Esophagus squamous epithelium (tissue), 5 donors: ENCODE measurements at places on chromosomes 7 and 10.

DNA sequence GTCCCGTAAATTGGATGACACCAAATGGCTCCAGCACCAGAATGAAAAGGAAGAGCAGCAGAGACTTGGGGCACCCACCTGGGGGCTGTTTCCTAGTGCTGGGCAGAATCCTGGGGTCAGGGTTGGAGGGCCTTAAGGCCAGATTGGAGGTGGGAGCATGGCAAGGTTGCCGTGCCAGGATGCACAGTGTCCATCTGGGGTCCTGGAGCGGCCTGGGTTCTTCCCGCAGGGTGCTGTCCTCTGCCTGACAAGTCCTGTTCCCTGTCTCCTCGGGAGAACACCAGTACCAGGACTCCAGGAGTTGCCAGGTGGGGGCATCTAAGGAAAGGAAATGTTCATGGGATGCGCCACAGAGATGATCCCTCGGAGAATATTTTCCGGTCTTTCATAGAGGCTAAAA is 42.8 kb downstream of the MGMT start:
- DNase-seq, result no peak

DNA sequence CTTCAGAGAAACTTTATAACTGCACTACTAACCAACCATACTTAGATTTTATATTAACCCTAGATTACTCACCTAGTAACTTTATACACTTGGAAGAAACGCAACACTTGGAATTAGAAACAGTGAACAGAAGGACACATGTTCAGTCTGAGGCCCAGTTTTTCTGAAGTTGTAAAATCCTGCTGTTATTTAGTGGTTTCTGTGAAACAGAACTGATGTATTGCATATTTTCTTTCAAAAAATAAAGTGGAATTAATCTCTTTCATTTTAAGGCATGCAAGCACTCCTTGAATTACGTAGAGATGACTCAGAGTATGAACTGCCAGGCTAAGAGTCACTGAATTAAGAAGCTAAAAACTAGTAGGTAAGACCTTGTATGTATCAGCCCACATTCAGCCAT is 215.8 kb downstream of the SKAP2 start:
- no peak for DNase-seq

DNA sequence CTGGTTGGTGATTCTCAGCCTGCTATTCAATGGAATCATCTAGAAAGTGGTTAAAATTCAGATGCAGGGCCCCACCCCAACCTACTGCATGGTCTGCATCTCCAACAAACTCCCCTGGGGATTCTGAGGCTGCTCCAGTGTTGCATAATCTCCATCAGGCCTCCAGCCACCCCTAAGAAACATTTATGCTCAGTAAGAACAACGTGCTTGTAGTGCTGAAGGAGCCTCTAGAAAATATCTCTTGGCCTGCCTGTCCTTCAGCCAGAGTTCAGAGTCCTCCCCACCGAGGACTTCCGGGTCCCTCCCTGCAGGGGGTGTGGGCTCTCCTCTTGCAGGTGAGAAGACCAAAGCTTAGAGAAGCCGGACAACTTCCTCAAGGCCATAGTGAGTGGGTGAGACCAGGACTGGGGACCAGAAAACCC is 159.8 kb downstream of the SH3PXD2A start:
- no peak for DNase-seq

DNA sequence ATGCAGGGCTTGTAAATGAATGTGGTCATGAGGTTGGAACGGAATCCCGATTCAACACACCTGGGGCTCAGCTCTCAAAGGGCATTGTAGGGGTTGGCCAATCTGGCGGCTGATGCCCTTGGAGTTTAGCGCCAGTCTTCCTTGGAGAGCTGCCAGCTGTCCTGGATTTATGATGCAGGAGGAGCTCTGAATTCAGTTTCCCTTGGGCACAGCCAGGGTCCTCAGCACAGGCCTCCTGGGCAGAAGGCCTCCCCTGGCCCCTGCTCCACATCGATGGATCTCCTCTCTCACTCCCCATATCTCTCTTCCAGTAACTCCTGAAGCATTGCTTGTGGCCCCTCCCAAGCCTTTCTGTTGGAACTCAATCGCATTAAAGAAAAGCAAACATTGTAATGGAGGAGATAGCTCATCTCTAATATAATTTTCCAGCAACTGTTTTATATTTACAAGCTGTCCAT is 985 bp upstream of the CYTH3 start:
- no peak for DNase-seq

DNA sequence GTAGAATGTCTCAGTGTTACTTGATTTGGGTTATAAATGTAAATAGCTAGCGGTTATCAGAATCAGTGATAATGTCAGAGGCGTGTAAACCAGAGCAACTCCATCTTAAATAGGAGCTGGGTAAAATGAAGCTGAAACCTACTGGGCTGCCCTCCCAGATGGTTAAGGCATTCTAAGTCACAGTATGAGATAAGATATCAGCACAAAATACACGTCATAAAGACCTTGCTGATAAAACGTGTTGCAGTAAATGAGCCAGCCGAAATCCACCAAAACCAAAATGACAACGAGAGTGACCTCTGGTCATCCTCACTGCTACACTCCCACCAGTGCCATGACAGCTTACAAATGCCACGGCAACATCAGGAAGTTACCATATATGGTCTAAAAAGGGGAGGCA is 172.3 kb downstream of the CHRM2 start:
- DNase-seq, result no peak

- no peak for DNase-seq
These were observed 37.0 kb upstream of the TES start for GRCh38 chr7:116173051-116174028.

- no peak for DNase-seq
These were observed 50.8 kb downstream of the SLIT1 start for GRCh38 chr10:97134983-97135382.

DNA sequence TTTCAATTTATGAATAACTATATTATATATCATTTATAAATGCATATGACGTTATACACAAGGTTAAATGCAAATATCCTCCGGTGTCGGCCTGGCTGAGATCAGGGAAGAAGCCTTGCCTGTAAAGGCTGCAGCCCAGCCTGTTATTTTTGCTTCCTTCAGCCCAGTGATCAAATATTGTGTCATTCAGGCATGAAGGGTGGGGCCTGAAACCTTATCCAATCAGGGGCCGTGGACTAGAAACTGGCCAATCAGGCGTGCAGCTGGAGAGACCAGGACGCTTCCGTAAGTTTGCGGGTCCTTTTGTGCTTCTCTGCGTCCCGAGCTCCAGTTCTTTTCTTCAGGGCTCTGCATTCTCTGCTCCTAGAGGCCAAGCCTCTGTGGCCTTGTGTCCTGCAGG is at the start of gene ZNF722:
ZNF722 (plus strand) TSS at position 301 of the 400 bp plus-strand sequence. CDS start 113 bp downstream, outside the sequence.
- no peak for DNase-seq
